Activated CD4-positive, alpha-beta memory T cell treated with anti-CD3 and anti-CD28 coated beads, Interleukin-2, amount 10 ng/mL, durations not matched to agents 7 days and 5 days (primary cell): ENCODE measurements at places on chromosomes 12 and 14. TPM values are rescaled to one million over a fixed set of nuclear protein-coding genes. Genes with fewer than 3 reads are reported as not detected.

RERG gene
- not detected for total RNA-seq

HOXC4 gene
- total RNA-seq = 0.23 TPM

AMN gene
- total RNA-seq = 0.20 TPM

KRT75 gene
- total RNA-seq = not detected

IFNG-AS1 gene
- total RNA-seq = 0.35 TPM

TPH2 gene
- not detected for total RNA-seq

AQP6 gene
- not detected for total RNA-seq

RBP5 gene
- 1.8 TPM for total RNA-seq

NRIP2 gene
- total RNA-seq = not detected

NANOG gene
- total RNA-seq = not detected

MANSC4 gene
- total RNA-seq = not detected

ALDH1L2 gene
- 1.9 TPM for total RNA-seq
